ENCODE measurements at places on chromosomes 7 and 10.

DNA sequence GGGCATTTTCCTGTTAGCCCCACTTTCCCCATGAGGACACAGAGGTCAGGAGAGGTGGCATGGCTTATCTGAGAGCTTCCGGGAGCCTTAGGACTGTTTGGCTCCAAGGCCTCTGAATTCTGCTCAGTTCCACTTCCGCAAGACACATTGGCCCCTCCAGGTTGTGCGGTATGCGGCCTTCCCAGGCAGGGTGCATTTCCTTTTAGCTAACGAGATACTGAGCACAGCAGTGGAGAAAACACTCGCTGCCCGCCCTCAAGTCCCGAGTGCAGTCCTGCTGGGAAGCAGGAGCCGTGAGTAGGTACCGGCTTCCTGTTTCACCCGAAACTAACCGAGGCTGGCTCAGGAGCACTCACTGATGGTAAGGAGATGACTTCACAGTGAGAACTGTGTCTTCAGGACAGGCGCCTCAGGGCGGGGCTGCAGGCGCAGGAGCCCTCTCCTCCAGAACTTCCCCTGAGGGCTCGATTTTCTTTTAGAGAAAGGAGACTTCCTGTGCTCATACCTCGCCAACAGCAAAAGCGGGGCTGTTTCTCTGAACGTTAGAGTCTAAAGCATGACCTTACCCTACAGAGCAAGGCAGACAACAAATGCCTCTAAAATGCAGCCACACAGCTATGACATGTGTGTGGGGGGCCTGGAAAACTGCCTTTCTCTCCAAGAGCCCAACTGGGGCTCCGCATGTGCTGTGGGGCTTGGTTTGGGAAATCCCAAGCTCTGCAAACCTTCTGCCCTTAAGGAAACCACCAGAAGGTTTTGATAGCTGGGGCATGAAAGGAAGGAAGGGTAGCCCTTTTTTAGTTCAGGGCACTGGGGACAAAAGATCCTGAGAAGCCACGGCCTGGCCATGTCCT lies 25.9 kb downstream of the RGS10 start:
- no peak for DNase-seq

DNA sequence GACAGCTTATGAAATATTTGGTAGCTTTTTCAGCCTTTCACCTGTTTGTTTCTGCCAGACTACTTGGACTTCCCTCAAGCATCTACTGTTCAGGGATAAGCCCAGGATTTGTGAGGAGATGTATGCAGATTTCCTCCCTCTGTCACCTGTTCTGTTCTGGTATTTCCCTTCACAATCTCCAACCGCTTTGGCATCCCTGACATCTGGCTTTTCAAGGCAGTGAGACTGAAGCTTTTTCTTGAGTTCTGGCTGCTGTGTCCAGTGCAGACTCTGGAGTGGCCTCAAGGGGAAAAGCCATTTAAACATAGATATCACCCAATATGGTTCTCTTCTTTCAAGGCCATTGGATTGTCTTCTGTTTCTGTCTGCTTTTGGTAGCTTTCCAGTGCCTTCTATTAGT lies 369.7 kb downstream of the LRMDA start:
- DNase-seq, result no peak

- DNase-seq, result no peak
Measured at GRCh38 chr7:2814946-2815874, 28.9 kb downstream of the GNA12 start.

- no peak for DNase-seq
Measured at GRCh38 chr7:76139670-76140069, 62.0 kb upstream of the SRRM3 start.

DNA sequence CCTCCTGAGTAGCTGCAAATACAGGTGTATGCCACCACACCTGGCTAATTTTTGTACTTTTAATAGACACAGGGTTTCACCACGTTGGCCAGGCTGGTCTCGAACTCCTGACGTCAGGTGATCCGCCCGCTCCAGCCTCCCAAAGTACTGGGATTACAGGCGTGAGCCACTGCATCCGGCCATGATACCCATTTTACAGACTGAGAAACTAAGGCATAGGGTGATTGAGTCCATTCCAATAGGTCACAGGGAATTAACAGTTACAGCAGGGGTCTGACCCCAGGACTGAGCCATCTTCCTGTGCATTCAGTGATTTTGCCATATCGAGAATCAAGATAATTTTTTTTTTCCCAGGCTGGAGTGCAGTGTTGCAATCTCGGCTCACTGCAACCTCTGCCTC lies 12.3 kb upstream of the CTBP2 start:
- no peak for DNase-seq

DNA sequence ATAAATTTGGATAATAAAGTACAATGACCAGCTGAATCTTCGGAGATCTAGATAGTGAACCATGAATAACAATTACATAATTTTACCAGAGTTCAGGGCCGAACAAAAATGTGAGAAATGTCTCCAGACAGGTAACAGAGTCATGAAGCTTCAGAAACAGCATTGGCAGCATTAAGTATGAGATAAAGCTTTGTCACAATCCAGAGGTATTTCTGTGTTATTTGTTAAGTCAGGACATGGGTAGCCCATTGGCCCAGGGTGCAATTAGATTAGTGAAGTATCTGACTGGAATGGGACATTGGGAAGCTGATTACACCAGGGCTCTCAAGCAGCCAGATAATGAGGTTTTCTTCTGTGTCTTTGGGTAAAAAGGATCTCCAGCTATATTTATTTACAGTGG lies 184.2 kb upstream of the PPP1R3A start:
- no peak for DNase-seq

DNA sequence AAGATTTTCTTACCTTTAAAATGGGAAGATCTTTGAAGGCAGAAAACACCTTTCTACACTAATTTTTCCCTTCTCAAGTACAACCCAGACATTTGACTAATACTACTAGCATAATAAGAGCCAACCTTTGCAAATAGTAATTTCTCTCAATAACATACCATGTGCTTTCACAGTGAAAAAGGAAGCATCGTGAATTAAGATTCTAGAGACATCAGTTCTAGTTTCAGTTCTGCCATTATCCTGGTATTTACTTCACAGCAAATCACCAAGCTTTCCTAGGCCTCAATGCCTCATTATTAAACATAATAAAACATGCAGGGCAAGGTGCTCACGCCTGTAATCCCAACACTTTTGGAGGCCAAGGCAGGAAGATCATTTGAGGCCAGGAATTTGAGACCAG lies 24.9 kb downstream of the GSAP start:
- DNase-seq, result no peak

DNA sequence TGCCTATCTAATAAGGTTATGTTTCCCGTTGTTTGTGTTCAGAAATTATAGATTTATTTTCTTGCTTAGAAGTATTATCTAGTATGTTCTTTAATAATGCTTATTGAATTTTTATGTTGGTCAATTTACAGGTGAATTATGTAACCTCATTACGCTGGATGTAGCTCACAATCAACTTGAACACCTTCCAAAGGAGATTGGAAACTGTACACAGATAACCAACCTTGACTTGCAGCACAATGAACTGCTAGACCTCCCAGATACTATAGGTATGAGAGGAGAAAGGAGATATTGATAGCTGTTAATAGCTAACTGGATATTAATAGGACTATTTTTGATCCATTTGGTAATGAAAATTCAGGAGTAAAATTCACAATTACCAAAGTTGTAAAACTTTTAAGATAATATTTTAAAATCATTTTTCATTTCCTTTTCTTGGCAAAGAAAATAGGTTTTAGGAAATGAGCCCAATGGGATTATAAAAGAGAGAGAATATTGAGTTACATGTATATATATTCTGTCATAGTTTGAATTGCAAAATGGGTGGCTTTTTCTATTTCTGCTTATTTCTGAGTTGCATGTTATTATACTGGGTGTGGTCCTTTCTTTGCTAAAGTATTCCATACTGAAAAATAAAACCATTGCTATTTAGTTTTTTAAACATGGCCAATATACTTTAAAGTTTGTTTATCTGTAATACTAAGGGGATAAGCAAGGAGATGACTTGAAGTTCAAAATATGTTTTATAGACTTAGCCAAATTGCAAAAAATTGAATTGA lies 66.3 kb downstream of the SHOC2 start:
- no peak for DNase-seq

DNA sequence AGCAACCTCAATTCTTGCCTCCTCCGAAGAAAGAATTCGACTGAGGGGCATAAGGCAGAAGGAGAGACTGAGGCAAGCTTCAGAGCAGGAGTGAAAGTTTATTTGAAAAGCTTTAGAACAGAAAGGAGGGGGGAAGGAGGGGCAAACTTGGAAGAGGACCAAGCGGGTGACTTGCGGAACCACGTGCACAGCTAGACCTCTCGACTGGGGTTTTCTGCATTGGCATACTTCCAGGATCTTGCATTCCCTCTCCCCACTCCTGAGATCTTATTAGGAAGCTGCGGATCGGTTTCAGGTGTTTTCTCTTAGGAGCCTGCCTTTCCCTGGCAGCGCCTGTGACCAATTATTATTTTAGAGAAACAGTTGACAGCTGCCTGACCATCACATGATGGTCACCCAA lies 20.3 kb upstream of the CPXM2 start:
- DNase-seq, result no peak

GRCh38 chr10:90168244-90168643 lies 466.9 kb downstream of the KIF20B start:
- no peak for DNase-seq

DNA sequence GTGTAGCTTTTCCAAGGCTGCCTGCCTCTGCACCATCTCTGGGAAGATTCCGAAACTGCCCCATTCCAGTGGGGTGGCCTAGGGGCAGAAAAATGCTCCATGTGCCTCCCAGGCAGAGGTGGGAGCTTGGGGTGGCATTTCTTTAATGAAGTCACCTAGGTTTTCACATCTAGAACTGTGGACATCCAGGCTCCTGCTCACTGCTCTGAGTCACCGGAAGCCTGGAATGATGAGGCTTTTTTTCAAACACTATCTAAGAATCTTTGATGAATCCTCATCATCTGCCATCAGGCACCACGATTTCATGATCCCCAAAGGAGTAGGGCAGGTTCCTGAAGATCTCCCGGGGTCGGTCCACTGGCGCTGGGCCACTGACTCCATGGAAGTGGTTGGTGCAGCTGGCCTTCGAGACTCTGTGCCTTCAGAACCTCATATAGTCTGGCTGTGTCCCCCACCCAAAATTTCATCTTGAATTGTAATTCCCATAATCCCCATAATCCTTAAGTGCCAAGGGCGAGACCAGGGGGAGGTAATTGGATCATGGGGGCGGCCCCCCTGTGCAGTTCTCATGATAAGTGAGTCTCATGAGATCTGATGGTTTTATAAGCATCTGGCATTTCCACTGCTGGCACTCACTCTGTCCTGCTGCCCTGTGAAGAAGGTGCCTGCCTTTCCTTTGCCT lies 37.1 kb downstream of the MTURN start:
- DNase-seq, result no peak

DNA sequence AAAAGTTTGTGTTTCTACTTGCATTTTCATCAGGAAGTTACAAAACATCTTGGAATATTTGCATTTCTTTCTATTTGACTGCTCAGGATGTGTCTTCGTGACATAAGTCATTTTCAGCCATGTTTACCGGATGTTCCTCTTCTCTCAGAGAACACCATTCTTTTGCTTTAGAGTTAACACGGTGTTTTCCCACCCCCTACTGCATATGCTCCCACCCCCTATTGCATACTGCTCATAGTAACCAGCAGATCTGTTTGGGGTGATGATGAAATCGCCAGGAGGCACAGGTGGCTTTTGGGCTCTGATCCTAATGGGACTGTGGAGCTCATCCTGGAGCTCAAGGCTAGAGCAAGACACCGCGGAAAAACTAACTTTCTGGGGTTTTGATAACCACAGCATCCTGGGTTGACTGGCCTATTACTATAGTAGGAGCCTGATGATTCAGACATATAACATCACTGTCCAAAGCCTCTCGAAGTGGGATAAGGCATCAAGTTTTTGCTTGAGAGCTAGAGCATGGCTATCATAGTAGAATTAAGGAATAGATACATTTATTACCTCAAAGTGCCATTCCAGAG lies 65.1 kb upstream of the BET1 start:
- DNase-seq, result no peak

- no peak for DNase-seq
Measured at GRCh38 chr10:95661818-95662217, 5.3 kb upstream of the ALDH18A1 start.

DNA sequence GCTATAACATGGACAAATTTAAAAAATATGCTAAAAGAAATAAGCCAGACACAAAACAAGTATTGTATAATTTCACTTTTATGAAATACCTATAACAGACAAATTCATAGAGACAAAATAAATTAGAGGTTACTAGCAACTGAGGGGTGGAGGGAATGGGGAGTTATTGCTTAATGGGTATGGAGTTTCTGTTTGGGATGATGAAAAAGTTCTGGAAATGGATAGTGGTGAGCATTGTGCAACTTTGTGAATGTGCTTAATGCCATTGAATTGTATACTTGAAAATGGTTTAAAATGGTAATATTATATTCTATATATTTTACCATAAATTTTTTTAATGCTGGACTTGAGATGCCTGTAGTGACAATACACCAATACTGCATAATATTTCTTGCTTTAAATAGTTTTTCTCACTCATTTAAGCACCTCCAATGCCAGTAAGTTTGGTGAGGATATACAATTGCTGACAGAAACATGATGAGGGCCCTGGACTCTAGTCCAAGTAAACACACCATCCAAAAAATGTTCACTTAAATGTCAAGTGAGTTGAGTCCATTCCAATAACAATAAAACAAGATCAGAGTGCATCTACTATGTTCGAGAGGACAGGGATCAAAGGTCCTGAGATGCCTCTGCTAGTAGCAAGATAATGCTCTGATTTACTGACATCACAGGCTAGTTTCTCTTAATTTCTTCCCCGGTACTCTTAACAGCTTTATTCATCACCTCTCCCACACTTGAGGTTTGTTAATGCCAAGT lies 71.9 kb downstream of the NT5C2 start:
- no peak for DNase-seq

GRCh38 chr10:3963191-3963673 lies 178.2 kb upstream of the KLF6 start:
- no peak for DNase-seq

DNA sequence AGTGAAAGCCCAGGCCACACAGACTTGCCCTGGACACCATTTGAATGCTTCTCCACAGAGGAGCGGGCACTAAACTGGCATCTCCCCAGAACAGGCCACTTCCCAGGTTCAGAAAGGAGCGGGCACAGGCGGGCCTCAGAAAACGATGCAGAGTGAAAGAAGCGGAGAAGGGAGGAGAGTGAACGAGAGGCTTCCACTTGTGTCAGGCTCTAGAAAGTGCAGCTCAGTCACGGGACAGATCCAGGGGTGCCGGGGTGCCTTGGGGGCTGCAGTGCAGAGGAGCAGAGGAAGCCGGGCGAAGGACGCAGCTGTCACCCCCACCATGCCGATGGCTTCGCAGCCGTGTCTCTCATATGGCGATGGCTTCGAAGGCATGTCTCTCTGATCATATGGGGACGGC lies 26.1 kb upstream of the PRKAR1B start:
- DNase-seq, result no peak

GRCh38 chr7:157527686-157528085 lies 190.9 kb downstream of the DNAJB6 start:
- DNase-seq, result no peak

DNA sequence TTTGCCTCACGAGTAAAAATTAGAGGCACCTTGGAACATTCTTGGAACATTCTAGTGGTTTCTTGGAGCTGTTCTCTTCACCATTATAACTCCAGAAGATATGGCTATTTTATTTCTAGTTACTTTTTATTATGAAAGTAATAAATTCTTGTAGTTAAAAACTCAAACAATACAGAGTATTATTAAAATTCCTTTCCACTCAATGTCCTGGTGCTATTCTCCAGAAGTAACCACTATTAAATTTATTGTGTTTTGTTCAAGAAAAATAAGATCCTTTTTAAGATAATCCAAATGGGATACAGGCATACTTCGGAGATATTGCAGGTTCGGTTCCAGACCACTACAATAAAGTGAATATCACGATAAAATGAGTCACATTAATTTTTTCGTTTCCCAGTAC lies 68.6 kb downstream of the NOC3L start:
- DNase-seq, result no peak

- no peak for DNase-seq
Measured at GRCh38 chr10:13942035-13942434, 355.3 kb downstream of the PRPF18 start.

Measured in stimulated activated CD8-positive, alpha-beta memory T cell treated with anti-CD3 and anti-CD28 coated beads, Interleukin-4, amount 100 ng/mL, for 1 hour (primary cell).